ENCODE measurements at places on chromosomes 1 and 21. TPM values are rescaled to one million over a fixed set of nuclear protein-coding genes. Genes with fewer than 3 reads are reported as not detected.
A peak's percentile ranks its signal among the peaks of the same experiment; 100 is the strongest.

- DNase-seq: no peak
These were observed 10.0 kb upstream of the LRRC3 start for GRCh38 chr21:44445145-44445812.

DNA sequence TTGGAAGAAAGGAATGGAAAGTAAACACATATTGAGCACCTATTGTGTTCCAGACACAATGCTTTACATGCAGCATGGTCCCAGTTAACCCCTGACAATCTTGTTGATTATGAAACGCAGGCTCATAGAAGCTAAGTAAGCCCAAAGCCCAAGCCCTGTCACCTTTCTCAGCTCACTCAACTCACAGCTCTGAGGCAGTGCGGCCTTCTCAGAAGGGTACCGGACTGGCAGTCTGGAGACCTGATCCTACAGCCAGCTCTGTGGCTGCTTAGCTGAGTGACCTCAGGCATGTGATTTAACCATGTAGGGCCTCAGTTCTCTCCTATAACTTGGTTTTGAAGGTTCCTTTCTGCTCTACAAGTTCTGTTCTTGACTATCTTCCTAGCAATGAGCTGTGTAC lies 464 bp upstream of the RNASEL start:
- DNase-seq: no peak

GRCh38 chr1:3948344-3948743 lies 48.3 kb upstream of the C1orf174 start:
- DNase-seq: no peak

- DNase-seq: peak; percentile 48
These were observed 7.5 kb downstream of the PRXL2B start for GRCh38 chr1:2594001-2594640.

CEP104 gene
- 14.9 TPM for total RNA-seq

HSF2BP gene
- 0.69 TPM for total RNA-seq

MAGOH gene
- 43.3 TPM for total RNA-seq
